NCI-H2107 (cell line): ENCODE measurements at places on chromosomes 7 and 10.
A peak's percentile ranks its signal among the peaks of the same experiment; 100 is the strongest.

DNA sequence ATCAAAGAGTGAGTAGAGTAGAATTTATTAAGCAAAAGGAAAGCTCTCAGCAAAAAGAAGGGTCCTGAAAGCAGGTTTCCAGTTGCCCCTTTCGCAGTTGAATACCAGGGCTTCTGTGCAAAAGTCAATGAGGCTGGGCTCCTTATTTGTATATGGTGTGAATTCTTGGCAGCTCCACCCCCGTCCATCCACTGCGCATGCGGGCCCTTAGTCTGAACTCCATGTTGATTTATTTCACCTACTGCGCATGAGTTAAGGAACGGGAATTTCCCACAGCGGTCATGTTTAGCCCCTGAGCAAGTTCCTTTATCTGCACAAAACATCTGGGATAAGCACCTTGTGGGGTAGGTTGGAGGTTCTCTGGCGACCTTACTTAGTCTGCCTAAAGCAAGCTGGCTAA lies 325.6 kb downstream of the ZWINT start:
- no peak for DNase-seq

GRCh38 chr7:26370011-26370410 lies 78.3 kb downstream of the SNX10 start:
- no peak for DNase-seq

DNA sequence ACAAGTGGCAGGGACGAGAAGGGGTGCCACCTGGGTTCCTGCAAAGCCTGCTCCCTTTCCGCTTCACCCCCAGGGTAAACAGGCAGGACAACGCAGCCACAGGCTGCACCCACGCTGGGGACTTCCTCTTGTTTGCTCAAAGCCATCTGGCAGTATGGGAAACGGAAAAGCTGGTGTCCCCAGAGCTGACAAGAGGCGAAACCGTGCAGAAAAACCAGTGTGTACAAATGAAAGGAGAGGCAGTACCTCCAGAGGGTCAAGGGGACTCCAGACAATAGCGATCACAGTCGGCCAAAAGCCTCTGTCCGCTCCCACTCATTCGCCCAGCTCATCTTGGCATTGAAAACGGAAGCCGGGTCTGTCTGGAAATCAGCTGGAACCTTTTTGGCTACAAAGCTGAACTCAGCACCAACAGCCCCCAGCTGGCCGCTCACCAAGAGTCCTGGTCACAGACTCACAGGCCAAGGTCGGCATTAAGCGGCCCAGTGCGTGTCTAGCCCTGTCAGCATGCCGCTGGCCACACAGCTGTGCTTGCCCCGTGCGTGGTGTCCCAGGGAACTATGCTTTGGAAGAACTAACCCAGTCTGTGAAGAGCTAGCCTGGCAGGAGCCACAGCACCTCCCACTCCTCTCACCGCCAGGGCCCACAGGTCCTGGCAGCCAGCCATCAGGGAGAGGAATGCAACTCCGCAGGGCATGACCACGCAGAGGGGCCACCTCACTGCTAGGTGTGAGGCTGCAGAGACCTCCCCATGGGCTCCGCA lies 10.4 kb downstream of the TNS3 start:
- DNase-seq, result no peak

DNA sequence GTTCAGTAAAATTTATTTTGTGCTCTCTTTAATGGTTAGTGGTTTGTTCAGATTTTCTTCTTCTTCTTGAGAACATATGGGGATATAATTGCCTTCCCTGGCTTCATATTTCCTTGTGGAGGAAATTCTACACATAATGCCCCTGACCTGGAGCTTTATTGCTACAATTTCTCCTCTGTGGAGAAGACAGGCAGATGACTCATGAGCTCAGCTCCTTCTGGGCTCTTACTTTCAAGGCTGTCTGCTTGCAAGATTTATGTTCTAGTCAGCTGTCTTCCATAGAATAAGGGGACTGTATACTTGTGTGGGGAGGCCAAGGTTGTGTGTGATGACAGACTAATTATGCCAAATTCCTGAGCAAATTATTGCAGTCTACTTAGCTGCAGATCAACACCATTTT lies 1.6 kb downstream of the LRRD1 start:
- no peak for DNase-seq

DNA sequence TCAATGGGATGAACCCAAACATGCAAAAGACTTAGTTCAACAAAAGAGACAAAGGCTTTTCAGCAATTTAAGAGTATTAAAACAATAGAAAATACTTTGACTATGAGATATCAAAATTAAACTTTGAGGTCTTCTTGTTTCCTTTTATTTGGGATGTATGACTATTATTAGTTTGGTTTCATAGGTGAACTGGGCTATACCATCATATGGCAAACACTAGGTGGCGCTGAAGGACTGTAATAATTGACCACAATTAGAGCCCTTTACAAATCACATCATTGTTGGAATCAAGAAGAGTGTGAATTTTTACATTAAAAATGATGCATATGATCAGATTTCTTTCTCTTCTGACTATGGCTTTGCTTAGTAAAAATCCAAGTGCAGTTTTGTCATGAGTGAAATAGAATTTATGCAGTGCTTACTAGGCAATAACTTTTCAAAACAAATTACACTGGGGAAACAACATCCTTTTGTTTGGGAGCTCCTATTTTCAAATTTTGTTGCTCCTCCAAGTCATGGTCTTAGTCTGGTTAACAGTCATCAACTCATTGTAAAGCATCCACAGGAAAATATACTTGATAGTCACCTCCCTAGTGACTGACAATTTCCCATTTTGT lies 14.7 kb upstream of the NXPH1 start:
- DNase-seq, result peak; percentile 74

GRCh38 chr10:102246261-102246660 lies 929 bp downstream of the GBF1 start:
- DNase-seq, result no peak

- DNase-seq, result no peak
Measured at GRCh38 chr7:116528008-116528789, 3.4 kb downstream of the CAV1 start.

DNA sequence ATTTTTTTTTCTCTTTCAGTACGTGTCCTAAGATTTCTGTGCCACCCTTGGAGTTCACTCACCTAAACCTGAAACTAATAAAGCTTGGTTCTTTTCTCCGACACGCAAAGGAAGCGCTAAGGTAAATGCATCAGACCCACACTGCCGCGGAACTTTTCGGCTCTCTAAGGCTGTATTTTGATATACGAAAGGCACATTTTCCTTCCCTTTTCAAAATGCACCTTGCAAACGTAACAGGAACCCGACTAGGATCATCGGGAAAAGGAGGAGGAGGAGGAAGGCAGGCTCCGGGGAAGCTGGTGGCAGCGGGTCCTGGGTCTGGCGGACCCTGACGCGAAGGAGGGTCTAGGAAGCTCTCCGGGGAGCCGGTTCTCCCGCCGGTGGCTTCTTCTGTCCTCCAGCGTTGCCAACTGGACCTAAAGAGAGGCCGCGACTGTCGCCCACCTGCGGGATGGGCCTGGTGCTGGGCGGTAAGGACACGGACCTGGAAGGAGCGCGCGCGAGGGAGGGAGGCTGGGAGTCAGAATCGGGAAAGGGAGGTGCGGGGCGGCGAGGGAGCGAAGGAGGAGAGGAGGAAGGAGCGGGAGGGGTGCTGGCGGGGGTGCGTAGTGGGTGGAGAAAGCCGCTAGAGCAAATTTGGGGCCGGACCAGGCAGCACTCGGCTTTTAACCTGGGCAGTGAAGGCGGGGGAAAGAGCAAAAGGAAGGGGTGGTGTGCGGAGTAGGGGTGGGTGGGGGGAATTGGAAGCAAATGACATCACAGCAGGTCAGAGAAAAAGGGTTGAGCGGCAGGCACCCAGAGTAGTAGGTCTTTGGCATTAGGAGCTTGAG lies at the start of gene CFTR:
Gene CFTR (plus strand): TSS at position 801 of the 830 bp plus-strand sequence. CDS start 70 bp downstream, outside the sequence.
- DNase-seq, result no peak

- no peak for DNase-seq
Measured at GRCh38 chr7:143405173-143406001, 3.3 kb downstream of the EPHA1 start.

DNA sequence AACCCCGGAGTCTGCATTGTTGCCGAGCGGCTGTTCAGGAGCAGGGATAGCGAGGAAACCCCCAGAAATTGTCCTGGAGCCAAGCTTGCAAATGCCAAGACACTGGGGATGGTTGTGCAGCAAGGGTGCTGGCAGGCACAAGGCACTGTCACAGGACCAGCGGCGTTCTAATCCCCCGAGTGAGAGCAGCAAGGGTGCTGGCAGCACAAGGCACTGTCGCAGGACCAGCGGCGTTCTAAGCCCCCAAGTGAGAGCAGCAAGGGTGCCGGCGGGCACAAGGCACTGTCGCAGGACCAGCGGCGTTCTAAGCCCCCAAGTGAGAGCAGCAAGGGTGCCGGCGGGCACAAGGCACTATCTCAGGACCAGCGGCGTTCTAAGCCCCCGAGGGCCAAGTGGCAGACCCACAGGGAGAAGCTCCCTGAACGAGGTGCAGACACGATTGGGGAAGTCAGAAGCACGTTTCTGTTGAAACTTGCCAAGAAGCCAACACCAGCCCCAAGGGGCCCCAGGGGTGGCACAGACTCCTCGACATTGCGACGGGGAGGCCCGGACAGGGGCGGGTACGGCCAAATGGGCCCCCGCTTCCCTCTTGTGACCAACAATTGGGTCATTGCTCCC lies 40.4 kb upstream of the INPP5A start:
- no peak for DNase-seq

DNA sequence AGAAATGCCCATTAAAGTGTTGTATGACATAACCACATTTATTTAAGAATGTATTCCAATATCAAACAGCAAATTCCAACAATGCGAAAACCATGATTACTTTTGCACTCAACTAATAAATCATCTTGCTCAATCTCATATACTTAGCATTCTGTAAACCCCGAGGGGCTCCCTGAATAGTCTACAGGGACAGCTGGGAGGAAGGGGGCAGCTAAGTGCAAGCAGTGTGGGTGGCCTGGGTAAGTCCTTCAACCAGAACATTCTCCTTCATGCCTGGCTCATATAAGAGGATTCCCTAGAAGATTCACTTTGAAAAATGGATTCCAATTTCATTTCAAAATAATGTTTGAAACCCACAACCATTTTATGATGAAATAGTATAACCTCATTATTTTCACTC lies 355.5 kb downstream of the CDC14C start:
- no peak for DNase-seq

DNA sequence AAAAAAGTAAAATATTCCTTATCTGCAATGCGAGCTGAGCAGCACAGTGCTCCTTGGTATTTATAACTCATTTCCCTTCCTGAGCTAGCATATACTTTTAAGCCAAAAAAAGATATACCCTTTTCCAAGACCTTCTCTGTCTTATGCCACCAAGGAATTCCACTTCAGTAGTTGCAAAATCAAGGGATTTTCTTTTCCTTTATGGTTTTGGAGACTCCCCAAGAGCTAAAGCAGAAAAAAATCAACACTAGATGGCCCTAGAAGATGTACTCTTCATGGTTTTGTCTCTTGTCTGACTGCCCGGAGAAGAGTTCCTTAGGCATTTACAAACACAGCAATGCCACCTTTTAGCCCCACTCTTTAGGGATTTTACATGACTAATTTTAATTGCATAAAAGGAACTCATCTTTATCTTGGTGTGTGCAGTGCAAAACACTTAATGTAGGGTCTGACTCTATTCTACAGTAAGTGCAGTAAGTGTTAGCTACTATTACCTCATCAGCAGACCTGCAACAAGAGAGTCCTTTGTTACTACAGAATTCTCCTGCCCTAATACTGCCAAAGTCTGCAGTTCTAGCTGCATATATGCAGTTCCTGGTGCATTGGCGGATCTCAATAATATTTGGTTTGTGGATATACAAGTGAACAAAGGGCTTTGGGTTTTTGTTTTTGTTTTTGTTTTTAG lies 443.3 kb downstream of the GFRA1 start:
- DNase-seq, result no peak

DNA sequence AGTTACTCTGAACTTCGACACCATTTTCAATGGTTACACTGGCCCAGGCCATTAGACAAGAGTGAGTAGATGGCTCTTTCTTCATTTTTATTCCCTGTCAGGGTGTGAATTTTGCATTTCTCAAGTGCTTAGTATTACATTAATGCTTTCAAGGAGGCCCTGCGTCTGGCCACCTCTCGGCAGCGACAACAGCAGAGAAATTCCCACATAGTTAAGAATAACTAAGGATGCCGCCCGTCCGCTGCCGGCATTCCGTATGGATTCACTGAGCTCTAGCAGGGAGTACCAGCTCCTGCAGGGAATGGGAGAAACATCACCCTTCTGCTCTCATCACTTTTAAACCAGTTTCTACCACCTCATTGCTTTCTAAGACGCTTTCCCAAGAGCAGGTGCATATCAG lies 153.6 kb downstream of the TCERG1L start:
- no peak for DNase-seq
